ENCODE measurements at places on chromosomes 12 and 14.

- DNase-seq = no peak
These were observed 184.4 kb downstream of the SUDS3 start for GRCh38 chr12:118560733-118561132.

DNA sequence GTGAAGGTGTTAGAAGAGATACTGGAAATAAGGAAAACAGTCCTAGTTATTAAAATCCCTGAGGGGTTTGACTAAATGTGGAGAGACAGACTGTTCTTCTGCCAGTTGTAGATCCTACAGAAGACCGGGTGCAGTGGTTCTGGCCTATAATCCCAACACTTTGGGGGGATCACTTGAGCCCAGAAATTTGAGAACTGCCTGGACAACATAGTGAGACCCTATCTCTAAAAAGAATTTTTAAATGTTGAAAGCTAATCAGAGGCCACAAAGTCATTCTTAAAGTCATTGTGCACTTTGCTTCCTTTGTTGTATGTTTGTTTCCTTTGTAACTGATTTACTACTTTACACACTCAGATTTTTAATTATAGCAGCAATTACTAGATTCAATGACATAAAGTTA, 61.2 kb upstream of the RASSF3 start:
- no peak for DNase-seq

GRCh38 chr14:92473969-92474535, 39.5 kb upstream of the RIN3 start:
- no peak for DNase-seq

DNA sequence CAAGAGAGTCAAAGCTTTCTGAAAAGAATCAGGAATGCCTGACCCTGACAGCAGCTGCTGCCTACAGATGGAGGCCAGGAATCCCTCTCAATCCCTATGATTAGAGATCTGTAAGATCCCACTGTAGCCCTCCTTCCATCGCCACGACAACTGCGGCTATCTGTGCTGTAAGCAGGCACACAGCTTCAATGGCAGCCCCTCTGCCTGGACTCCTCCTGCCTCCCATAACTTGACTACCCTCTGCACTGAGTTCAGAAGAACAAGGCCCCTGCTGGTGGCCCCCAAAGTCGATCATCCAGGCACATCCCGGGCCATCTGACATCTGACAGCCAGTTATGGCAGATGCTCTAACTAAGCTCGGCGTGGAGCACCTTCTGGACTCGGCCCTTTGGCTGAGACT, 2.9 kb downstream of the CLMN start:
- DNase-seq = no peak

DNA sequence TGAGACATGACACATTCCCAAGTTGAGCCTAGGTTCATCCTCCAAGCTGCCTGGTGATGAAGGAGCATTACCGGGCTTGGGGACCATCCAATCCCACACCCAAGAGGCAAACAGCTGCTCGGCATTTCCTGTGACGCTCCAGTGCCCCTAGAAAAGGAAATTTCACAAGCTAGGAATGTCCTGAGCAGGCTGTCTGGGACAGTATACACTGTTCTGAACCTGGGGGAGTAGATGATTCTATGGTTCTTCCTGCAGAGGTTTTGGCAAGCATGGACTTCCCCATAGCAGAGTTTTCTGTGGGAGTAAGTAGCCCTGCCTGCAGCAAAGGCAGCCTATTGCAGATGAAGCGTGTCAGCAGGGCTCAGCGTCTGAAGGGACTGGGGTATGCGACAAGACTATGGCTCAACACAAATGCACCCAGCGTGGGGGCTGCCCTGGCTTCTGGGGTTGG, 47.4 kb upstream of the SRSF5 start:
- peak; percentile 87 for DNase-seq

DNA sequence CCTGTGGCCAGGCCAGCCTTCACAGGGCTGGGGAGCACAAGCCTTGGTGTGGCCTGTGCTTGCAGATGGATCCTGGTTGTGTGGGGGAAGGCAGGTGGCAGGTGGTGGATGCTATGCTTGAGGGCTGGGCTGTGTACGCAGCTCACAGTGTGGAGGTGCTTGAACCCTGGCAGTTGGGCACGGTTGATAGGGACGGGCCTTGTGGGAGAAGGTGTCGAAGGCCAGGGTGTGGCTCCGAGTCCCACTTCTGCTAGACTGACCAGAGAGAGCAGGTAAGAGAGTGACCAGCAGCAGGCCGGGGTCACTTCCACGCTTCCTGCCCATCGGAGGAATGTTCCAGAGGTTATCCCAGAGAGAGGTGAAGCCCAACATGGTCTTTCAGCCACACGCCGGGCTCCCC, 85.5 kb downstream of the CACNA1C start:
- DNase-seq = no peak

DNA sequence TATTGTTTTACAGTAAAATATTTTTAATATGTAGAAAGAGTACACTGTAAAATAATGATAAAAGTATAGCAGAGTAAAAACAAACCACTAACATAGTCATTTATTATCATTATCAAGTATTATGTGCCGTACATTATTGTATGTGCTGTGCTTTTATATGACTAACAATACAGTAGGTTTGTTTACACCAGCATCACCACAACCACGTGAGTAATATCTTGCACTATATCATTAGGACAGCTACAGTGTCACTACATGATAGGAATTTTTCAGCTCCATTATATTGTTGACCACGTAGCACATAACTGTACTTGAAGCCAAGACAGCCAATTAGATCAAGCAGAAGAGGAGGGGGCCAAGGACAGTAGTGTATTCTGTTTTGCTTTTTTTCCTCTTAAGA, 415.4 kb downstream of the RAD51B start:
- no peak for DNase-seq

- DNase-seq = no peak
These were observed 35.8 kb upstream of the ASPG start for GRCh38 chr14:104049576-104050240.

GRCh38 chr12:45298721-45299692, 83.1 kb downstream of the ANO6 start:
- peak; percentile 39 for DNase-seq

DNA sequence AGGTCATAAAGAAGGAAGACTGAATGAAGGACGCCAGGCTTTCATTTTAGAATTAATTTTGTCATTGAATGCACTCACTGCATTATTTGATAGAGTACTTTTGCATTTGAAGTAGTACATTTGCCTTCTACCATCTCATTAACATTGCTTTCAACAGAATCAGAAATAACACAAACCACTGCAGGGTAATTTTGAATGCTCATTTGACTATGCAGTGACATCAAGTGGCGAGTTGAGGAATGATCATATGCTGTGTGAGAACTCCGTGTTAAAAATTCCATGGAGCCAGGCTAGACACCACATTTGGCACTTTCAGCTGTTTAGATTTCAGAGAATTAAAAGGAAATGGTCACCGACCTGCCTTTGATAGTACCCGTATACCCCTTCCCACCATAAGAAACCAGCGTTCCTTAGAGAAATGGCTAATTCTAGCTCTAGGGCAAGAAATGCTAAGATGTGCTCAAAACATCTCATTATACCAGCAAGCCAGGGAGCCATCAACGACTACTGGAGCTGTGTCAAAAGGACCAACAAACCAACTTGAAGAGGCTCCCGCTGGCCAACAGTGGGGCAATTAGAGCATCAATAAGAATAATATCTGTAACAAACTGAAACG, 16.5 kb downstream of the HEBP1 start:
- DNase-seq = peak; percentile 65

DNA sequence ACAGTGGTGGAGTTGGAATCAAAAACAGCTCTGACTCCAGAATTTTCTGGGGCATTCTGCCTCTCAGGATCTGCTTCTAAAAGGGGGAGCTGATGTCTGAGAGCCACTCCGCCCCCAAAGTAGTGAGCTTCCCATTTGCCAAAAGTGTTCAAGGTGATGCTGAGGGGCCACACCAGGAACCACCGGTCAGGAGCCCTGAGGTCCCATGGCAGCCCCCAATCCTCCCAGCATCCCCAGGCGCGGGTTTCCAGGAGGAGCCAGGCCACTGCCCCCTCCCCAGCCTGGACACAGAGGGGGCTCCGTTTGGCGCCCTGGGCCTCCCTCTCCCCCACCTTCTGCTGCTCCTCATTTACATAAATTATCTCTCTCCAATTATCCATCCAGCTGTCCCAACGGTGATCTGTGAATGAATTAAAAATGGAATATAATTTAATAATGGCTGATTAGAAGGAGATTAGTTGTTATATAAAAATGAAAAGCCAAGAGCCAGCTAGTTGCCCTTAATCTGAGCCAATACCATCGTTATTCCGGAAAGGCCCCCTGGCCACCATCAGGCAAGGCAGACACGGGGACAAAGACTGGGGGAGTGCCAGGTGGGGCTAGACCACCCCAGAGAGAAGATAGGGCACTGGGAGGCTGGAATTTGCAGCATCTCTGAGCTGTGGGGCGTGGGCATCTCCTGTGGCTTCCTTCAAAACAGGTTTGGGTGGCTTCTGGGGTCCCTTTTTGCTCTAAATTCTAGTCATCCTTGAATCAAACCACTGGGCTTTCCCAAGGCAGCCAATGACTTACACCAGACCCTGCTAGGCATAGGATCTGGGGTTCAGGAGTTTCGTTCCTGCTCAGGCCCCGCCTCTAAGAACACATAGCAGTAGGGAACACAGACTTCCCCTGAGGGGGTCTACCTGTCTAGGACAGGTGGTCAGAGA, 19.7 kb upstream of the VSX2 start:
- DNase-seq = no peak

GRCh38 chr12:31117203-31118011, 43.7 kb downstream of the DDX11 start:
- DNase-seq = peak; percentile 46

GRCh38 chr12:77388445-77389265, 323.3 kb upstream of the E2F7 start:
- DNase-seq = no peak

- no peak for DNase-seq
These were observed 2.1 kb upstream of the TUBA1A start for GRCh38 chr12:49190974-49191373.

DNA sequence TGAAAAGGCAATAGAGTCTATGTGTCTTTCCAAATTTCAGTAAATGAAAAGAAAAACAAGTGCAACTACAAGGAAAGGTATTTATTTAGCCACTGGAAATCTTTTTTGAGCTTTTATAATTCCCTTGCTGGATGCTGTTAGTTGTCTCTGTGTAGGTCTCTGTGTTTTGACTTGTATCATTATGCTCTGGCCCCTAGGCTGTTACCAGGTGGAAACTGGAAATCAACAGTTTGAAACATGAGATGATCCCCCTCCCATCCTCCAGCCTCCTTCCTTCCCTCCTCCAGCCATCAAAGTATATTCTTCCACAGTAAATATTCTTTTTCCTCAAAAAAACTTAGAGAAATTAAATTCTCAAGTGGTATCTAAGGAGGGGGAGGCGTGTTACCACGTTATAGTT, 934 bp upstream of the DCN start:
- no peak for DNase-seq

DNA sequence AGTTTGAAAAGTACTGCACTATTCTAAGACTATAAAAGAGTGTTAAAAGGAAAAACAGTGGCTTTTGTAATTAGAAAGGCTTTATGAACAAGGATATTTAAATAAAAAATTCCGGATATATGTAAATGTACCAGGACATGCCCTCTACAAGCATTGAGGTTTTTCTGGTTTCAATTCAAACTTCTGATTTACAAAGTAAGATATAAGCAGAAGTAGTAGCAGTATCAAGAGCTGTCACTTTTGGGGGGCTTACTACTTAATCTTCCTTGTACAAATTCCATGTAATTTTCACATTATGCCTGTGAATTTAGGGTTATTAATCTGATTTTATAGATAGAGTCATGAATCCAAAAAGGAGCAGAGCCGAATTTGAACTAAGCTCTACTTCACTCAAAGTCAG, 170.3 kb upstream of the ATP2B1 start:
- no peak for DNase-seq

DNA sequence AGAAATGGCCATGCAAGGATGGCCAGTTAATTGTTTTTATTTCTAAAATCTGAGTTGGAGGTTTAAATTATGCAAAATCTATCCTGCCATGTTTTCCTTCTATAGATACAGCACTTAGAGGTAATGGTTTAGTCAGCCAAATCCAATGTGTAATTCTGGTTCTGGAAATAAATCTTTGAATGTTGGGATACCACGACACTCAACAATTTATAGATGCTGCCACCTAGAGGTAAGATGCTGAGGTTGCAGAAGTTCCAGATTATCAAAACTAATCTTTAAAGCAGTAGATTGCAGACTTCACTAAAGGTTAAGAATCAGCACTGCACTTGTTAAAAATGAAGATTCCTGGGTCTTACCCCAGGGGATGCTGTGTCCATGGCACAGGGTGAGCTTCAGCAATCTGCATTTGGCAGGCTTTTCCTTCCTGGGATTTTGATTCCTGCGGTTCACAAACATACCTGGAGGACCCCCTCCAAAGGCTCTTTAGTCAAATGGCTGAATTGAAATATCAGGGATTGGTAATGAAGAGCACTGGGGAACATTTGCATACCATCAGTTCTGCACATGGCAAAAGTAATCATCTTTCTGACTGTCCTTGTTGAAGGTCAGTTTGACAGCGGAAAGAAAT, 53.4 kb upstream of the ANO4 start:
- DNase-seq = peak; percentile 50

- no peak for DNase-seq
These were observed 25.4 kb upstream of the ATXN2 start for GRCh38 chr12:111624540-111624939.

- no peak for DNase-seq
These were observed 256.2 kb downstream of the DAD1 start for GRCh38 chr14:22332686-22333421.

DNA sequence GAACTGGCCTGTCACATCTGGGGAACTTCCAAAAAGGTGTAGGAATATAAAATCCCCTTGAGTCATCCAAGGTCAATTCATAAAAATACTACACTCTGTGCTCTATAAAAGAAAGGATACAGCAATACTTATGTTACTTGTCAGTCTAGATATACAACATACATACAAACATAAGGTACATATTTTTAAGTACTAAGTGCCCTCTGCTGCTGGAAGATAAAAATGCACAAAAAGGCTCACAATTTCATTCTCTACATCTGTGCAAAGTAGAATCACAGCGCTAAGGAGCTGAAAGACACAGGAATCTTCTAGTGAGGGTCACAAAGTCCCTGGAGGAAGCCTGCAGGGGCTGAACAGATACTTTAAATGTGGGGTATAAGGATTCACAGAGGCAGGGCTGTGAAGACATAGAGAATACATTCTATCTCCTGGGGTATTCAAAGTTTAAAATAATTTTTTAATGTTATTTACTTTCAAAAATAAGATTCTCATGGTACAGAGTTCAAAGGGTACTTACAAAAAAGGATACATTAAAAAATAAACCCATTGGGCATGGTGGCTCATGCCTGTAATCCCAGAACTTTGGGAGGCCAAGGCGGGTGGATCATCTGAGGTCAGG, 10.2 kb upstream of the GOLGA5 start:
- peak; percentile 54 for DNase-seq

- no peak for DNase-seq
These were observed 100.2 kb upstream of the PARP11 start for GRCh38 chr12:3973269-3973884.

GRCh38 chr12:42296503-42297109, 29.3 kb downstream of the ZCRB1 start:
- no peak for DNase-seq

DNA sequence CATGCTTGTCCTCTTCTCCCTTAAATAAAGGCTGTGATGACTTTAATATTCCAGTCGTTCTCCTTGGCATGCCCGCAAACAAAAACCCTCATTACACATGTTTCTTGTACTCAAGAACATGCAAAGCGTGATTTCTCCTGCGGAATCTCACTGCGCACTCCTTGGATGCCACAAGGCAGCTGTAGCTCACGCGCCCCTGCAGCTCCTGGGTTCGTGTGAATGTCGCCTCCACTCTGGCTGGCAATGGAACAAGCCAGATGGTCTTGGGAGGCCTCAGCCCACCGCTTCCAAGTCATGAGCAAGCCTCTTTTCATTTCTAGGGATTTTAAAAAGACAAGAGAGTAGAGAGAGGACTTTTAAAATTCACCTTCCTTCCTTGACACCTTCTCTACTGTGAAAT, 403.8 kb downstream of the PCNX1 start:
- peak; percentile 15 for DNase-seq
